ENCODE measurements at places on chromosomes 11 and 22. TPM values are rescaled to one million over a fixed set of nuclear protein-coding genes. Genes with fewer than 3 reads are reported as not detected.

- no peak for DNase-seq
Observed at GRCh38 chr11:103053997-103054396, 38.0 kb downstream of the DCUN1D5 start.

Gene TYR
- not detected for total RNA-seq

DNA sequence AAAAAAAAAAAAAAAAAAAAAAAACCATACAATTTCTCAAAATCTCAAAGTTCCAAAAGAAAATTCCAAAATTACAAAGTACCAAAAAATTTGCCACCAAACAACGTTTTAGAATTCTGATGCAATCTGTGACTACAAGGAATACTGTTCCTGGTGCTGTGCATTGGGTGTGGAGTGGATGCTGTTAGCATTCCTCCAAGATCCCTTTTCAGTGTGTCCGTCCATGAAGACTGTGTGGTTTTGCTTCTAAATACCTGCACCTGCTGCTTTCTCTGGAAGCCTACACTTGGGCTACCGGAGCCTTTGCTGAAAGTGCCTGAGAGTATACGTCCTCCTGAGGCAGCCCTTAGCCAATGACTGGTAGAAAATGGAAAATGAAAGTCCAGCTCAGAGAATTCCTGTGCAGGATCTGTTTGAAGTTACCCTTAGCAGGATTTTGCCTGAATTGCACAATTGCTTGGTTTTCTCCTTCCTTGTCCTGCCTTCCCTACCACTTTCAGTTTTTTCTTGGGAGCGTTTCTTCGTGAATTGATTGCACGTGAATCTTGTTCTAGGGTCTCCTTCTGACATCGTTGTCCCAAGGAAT is 140.8 kb downstream of the TRPC6 start:
- DNase-seq = no peak

- DNase-seq = no peak
Observed at GRCh38 chr11:5941951-5942350, at the start of gene OR56A3. Gene OR56A3 (plus strand): TSS chr11:5942251. CDS start chr11:5947347, 5,096 bp downstream.

GRCh38 chr11:96203567-96204365 is 139.2 kb downstream of the MAML2 start:
- DNase-seq = no peak

DNA sequence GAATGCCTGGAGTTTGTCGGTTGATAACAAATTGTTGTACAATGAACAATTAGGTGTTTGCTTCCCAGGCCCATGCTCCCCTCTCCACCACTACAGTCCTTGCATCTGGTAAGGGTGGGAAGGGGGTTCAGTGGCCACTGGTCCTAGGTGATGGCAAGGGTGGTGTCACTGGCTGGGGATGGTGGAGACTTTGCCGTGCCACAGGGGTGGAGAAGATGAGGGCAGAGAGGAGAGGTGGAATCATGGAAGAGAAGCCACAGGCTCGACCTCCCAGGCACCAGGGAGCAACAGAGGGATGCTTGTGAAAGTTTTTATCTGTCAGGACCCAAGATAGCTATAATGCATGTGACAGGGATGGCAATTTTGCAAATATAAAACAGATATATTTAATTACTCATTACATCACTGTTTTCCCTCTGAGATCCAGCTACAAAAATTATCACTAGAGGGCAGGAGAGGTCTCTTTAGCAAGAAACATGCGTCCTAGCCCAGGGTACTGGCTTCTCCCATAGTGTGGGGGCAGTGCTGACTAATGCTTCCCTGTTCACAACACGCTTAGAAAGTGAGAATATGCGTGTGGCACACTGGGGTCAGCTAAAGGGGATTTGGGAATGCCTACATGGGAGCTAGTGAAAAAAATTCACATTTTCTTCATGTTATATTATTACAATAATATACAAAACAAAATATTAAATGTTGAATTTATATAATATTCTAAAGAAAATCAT is 49.0 kb upstream of the AMPD3 start:
- DNase-seq = peak; percentile 72

Gene OR8A1
- not detected for total RNA-seq

GRCh38 chr22:21043860-21044535 is 1.7 kb upstream of the LRRC74B start:
- DNase-seq = no peak

Gene PRR5L
- 5.1 TPM for total RNA-seq

Gene C11orf21
- not detected for total RNA-seq

Gene ME3
- total RNA-seq = 61.1 TPM

DNA sequence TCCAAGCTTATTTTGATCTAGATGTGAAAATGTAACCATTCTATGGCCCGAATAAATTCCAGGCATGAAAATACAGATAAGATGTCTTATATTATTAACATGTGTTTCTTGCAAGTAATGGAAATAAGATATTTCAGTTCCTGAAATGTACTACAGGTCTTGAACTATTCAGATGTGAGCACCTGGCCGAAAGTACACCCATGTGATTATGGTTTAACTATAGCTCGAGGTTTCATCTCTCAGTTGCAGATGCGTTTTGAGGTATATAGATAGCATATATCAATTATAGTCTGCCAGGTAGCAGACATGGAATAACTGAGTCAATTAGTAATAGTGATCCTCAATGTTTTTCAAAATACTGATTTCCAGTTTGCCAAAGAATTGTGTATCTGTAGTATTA is 68.3 kb downstream of the DDIAS start:
- DNase-seq = no peak

DNA sequence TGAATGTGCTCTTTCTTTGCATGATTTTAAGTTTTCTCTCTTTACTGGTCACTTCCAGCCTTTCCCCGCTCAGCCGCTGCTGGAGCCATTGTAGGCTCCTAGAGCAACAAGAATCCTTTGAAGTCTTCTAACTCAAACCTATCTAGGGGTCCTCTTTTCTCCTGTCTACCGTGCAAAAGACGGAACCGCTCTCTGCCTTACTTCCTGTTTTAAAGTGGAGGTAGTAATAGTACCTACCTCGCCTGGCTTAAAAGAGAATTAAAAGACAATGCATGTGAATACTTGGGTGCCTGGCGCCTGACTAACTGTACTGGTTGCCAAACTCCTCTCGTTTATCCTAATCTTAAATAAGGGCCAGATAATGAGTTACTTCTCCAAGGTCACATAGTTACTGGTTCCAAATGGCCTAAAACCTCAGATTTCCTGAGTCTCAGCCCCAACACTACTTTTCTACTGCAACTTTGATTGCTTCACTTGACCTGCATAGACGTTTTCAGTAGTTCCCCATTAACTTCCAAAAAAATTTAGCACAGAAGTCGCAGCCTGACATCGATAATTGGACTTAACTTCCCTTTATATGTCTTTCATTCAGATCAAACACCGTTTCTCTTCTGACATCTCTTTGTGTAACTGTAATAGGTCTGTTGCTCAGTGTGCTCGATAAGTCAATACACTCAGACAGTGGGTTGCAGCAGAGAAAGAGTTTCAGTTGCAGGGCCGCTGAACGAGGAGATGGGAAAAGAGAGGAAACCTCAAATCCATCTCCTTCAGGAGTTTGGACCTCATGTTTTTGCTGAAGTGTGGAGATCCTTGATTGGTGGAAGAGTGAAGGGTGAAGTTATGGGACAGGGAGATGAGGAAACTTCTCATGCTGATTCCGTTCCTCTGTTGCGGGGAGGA is 891 bp downstream of the SAMM50 start:
- no peak for DNase-seq

GRCh38 chr11:27658535-27659236 is 41.6 kb downstream of the BDNF start:
- DNase-seq = no peak

DNA sequence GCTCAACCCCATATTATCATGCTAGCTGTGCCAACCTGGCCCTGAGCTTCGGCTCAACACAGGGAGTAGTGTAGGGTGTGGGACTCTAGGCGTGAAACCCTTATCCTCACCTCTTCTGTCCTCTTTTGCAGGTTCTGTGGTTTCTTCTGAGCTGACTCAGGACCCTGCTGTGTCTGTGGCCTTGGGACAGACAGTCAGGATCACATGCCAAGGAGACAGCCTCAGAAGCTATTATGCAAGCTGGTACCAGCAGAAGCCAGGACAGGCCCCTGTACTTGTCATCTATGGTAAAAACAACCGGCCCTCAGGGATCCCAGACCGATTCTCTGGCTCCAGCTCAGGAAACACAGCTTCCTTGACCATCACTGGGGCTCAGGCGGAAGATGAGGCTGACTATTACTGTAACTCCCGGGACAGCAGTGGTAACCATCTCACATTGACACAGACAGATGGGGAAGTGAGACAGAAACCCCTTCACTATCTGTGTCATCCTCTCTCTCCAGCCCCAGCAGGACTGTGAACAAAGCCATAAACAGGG is 76.4 kb downstream of the GGTLC2 start:
- no peak for DNase-seq

DNA sequence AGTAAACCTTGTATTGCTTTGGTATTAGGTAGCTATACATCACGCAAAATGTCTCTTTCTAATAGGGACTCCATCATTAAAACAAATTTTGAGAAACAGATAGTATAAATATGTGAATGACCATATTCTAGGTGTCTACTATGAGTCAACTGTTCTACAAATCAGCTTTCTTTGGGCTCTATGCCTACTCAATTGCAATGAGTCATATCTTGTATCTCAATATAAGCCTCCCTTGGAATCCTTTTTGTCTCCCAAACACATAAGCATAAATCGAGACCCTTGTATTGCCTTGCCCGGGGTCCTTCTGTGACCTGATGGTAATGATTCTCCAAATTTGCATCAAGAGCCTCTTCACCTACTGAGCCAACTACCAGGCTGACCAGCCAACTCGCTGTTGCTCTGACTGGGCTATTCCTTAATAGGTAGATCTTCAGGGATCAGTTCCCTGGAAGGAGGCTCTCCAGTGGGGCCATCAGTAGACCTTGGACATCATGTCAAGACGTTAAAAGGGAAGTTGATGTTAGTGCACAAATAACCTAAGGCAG is 22.2 kb downstream of the BLID start:
- no peak for DNase-seq

Gene DDTL
- not detected for total RNA-seq

Gene BTBD18
- not detected for total RNA-seq

GRCh38 chr11:62980133-62980760 is 4.5 kb downstream of the SLC22A6 start:
- no peak for DNase-seq

Gene LIF
- 17.2 TPM for total RNA-seq

GRCh38 chr11:44036811-44037657 is 10.7 kb upstream of the ACCSL start:
- peak; percentile 42 for DNase-seq

Gene ART1
- total RNA-seq = not detected

Gene FGF4
- not detected for total RNA-seq

DNA sequence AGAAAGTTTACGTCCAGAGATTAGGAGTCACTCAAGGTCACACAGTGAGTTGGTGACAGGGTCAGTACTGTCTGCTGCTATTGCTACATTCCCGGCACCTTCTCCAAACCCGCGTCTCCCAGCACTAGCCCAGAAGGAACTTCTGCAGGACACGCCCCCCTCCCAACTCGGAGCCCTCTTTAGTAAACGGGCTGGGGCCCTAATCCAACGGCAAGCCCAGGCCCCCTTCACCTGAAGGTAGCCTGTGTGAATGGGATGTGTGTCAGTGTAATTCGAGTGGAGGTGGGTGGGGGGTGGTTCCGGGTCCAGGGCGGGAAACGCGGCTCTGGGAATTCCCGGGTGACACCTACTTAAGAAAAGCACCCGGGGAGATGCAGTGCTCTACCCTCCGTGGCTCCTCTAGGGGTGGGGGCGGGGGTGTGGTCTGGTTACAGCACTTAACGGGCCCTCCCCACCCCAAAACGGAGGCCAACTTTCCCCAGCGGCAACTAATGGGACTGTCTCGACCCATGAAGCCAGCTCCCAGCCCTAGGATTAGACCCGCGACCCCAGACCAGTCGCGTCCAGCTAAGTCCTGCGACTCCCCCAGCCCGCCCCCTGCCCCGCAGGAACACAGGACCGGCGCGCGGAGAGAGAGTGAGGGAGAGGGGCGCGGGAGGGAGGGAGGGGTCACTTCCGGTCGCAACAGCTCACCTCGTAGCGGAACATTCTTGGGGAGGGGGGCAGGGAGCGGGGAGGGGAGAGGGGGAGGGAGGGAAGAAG is 468 bp downstream of the PATL1 start:
- DNase-seq = peak; percentile 27

- no peak for DNase-seq
Observed at GRCh38 chr11:59197991-59198390, 14.7 kb downstream of the MPEG1 start.

- DNase-seq = no peak
Observed at GRCh38 chr11:66904981-66905521, 48.2 kb downstream of the LRFN4 start.

- DNase-seq = no peak
Observed at GRCh38 chr11:73196576-73196975, 21.5 kb upstream of the P2RY2 start.

GRCh38 chr22:44179196-44179988 is 1.3 kb upstream of the PARVG start:
- no peak for DNase-seq

Gene CARNS1
- total RNA-seq = 0.15 TPM

Gene OR8D4
- not detected for total RNA-seq

DNA sequence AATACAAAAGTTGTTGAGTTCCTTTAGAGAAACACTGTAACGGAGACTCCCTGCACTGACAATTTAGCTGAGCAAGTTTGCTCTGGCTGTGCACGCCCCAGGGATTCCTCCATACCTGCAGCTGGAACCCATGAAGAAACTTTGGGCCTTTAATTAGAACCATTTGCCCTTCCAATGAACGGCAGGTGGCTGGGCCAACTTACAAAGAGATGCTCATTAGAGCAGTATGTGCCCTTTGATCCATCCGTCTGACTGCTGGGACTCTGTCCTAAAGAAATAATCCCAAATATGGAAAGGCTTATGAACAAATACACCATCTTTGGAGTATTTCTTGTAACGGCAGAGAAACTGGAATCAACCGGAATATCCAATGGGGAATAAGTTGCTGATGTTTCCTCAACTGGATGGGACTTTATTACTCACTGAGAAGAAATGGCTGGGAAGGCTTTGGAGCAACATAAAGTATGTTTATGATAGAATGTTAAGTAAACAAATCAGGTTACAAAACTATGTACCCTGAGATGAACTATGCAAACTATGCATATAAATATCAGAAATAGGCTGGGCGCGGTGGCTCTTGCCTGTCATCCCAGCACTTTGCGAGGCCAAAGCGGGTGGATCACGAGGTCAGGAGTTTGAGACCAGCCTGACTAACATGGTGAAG is 24.4 kb upstream of the FBLN1 start:
- DNase-seq = peak; percentile 98

GRCh38 chr11:43419460-43419859 is 60.7 kb downstream of the TTC17 start:
- no peak for DNase-seq

DNA sequence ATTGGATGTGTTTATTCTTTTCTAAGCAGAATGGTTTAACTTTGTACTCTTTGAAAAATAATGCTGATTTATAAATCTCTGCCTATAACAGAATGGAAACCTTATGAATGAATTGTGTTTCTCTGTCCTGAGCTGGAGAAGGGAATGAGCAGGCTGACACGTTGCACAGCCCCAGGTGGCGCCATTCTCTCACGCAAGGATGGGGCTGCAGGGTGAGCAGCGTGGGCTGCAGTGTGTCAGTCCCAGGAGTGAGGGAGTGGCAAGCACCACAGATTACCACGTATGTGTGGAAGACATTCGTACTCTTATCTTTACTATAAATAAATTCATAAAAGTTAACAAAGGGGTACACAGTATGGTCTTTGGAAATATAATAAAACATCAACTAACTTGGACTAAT is 33.4 kb downstream of the FDX1 start:
- no peak for DNase-seq

GRCh38 chr22:41870786-41871185 is 37.9 kb downstream of the SREBF2 start:
- no peak for DNase-seq

- no peak for DNase-seq
Observed at GRCh38 chr11:75570559-75571139, 8.6 kb downstream of the SERPINH1 start.

GRCh38 chr11:111823131-111823530 is 48.2 kb downstream of the ALG9 start:
- DNase-seq = no peak

Gene MMP10
- not detected for total RNA-seq

All from PC-9 (cell line).